ENCODE measurements at places on chromosomes 2 and 18.

GRCh38 chr18:8381821-8382459, 227.3 kb upstream of the RAB12 start:
- no peak for DNase-seq

- DNase-seq, result peak; percentile 47
These were observed 47.0 kb downstream of the IWS1 start for GRCh38 chr2:127479219-127479825.

DNA sequence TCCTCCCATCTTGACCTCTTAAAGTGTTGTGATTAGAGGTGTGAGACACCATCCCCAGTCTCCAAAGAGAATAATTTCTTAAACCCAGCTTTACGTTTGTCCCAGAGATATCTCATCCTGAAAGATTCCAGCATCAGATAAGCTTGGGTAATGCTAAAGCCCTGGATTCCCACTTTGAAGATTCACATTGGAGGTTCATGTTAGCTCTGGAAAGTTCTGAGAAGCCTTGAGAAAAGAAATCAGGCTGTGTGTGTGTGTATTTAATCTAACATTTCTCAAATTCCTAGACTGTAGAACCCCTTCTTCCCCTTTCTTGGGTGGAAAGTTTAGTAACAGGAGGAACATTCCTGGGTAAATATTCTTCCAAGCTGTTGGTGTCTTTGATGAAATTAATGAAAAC, 18.0 kb downstream of the ZNF532 start:
- no peak for DNase-seq

DNA sequence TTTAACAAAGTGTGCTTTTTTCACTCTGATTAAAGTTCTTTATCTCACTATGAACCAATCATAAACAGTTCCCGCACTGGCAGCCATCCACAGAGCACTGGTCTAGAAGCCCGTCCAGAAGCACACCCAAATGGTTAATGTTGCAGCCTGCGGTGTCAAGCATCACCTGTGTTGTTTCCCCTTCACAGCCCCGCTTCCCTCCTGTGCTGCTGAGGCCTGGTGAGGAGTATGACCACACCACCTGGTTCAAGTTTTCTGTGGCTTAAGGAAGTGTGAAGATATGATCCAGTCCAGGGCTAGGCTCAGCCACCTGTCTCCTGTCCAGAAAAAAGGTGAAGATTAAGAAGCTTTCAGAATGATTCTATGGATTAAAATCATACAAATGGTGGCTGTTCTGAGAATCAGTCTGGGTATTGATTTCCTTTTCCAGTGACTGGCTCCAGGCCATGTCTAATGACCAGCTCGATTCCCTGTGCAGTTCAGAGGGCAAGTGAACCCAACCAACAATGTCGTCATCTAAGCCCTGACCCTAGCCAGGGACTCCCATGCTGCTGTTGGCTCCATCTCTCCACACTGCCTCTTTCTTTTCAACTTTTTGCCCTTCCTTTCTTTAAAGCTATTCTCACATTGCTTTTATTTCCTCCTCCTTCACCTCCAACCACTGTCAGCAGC, 17.7 kb downstream of the SRSF7 start:
- no peak for DNase-seq

GRCh38 chr2:191037351-191037750, 23.4 kb upstream of the STAT1 start:
- DNase-seq, result no peak

DNA sequence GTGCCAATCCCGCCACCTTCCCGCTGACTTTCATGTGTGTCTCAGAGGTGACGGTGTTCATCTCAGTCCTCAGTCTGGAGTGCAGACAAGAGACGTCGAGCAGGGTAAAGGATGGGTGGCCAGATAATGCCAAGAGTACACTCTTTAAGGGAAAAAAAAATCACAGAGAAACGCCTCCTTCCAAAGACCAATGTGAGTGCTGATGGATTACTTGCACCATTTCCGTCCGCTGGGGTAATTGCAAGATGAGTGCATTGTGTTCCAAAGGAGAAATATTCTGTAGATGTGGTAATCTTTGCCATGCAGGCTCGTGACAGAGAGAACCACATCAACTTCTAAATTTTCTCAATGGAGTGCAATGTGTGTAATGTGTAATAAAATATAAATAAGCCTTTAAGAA, 81.0 kb downstream of the KLHL29 start:
- DNase-seq, result no peak

DNA sequence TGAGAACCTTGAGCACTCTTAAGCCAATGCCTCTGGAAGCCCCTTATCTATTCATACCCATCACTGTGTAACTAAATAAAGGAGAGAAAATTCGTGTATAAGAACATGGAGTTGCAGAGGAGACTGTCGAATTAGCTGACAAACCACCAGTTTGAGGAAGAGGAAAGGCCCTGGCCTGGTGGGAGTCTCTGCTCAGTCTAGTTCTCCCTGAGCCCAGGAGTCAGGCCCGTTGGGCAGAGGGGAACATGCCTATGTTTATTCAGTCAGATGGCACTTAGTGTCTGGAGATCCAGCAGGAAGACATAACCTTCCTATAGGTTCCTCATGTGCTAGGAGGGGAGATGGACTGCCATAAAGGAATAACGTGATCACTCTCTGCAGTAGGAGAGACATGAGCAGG, 60.3 kb downstream of the MGAT5 start:
- no peak for DNase-seq

GRCh38 chr2:190079160-190079559, 16.6 kb upstream of the MSTN start:
- DNase-seq, result no peak

DNA sequence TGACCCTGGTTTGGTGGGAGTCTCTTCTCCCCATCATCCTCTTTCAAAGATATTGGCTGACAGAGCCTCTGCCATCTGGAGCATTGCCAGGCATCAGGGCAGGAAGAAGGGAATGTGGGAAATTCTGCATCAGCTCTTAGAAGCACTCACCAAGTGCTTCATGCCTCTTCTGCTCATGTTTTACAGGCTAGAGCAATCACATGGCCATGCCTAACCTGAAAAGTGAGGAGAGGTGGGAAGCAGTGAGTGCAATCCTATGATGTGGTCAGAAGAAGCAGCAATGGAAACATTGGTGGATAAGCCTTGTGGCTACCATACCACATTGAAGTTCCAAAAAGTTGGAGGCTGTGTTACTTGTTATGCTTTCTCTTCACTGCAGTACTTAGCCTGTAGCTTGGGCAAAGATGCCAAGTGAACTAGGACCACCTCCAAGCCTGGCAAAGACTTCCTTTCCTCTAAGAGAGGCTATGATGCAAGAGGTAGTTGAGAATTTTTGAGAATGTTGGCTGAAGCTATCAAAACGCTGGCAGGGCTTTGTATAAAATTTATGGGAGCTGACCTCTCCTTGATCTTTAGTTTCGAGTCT, 64.1 kb downstream of the BCL2L11 start:
- no peak for DNase-seq

- DNase-seq, result no peak
These were observed 46.2 kb upstream of the NEDD4L start for GRCh38 chr18:57997820-57998219.

- DNase-seq, result no peak
These were observed 115.3 kb upstream of the FZD5 start for GRCh38 chr2:207885010-207885409.

GRCh38 chr18:39602131-39602530, 2036.5 kb upstream of the CELF4 start:
- no peak for DNase-seq

- no peak for DNase-seq
These were observed 248.1 kb upstream of the SALL3 start for GRCh38 chr18:78731398-78732032.

DNA sequence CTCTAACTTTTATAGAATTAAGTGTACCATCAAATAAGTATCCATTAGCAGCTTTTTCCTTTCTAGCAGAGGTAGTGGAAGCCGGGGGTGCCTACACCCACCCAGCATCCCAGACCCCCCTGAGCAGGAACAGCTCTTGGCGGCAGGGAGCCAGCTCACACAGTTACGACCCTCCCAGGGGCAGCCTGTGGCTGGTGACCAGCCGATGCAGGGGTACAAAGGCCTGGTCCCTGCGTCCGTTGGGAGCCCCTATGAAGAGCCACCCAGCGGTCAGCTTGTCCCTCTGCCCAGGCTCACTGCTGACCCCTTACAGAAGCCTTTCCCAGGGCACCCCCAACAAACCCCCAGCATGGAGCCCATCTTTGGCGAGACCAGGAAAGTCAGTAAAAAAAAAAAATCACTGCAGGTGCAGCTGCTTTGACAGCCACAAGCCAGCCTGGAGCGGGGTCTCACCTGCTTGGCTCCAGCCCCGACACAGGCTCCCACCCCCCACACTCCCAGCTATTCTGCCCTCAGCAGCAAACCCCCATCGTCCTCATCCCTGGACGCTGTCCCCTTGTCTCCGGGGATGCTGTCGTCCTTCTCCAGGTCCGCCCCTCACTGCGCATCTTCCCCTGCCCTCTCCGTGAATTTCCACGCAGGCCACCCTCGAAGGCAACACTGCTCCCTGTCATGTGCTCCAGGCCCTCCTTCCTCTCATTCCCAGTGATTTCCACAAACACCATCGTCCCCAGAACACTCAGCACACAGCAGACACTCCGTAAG, 43.1 kb downstream of the GPC1 start:
- DNase-seq, result no peak

GRCh38 chr2:138105358-138105757, 141.1 kb downstream of the HNMT start:
- no peak for DNase-seq

- DNase-seq, result peak; percentile 83
These were observed 10.3 kb downstream of the ITGA6 start for GRCh38 chr2:172437419-172438341.

DNA sequence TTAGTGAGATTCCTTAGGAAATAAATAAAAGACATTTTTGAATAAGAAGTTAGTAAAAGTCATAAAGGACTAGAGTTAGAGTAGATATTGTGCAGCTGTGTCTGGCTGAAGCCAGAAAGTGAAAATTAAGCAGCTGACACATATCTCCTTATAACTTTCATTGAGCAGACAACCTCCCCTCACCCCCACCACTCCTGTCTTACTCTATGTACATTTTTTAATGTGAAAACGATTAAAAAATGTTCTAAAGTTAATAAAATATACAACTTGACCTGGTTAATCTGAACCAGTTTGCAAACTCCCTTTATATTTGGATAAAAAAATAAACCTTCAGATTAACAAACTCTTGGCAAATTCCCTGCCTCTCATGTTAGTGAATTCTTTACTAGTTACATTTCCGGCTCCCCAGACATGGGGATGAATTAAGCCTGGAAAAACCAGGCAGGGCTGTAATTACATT, 462.8 kb downstream of the MEIS1 start:
- DNase-seq, result no peak

DNA sequence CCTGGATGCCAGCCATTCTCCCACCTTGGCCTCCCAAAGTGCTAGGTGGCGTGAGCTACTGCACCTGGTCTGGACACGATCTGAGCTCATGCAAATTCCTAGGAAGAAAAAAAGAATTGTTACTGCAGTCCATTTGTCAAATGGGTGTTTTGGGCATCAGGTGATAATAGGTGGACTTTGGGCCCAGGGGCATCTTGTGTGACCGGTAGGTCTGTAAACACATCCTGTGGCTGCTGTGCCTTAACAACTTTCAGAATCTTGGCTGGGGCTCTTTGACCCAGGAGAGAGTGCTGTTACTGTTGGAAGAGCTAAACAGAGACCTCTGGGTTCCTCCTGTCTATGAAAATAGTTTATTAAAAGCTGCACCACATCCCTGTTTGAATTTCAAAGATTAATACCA, 34.9 kb upstream of the TFCP2L1 start:
- DNase-seq, result no peak

DNA sequence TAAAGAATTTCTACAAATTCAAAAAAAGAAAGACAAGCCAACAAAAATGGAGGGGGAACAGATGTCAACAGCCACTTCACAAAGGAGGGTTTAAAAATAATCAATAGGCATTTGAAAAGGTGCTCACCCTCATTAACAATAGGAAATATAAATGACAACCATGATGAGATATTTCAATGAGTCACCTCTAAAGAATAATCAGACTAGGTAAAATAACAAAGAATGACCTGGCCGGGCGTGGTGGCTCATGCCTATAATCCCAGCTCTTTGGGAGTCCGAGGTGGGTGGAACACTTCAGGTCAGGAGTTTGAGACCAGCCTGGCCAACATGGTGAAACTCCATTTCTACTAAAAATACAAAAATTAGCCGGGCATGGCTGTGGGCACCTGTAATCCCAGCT, 133.6 kb downstream of the KCNE4 start:
- no peak for DNase-seq

- no peak for DNase-seq
These were observed 34.4 kb upstream of the AAK1 start for GRCh38 chr2:69677914-69678313.

DNA sequence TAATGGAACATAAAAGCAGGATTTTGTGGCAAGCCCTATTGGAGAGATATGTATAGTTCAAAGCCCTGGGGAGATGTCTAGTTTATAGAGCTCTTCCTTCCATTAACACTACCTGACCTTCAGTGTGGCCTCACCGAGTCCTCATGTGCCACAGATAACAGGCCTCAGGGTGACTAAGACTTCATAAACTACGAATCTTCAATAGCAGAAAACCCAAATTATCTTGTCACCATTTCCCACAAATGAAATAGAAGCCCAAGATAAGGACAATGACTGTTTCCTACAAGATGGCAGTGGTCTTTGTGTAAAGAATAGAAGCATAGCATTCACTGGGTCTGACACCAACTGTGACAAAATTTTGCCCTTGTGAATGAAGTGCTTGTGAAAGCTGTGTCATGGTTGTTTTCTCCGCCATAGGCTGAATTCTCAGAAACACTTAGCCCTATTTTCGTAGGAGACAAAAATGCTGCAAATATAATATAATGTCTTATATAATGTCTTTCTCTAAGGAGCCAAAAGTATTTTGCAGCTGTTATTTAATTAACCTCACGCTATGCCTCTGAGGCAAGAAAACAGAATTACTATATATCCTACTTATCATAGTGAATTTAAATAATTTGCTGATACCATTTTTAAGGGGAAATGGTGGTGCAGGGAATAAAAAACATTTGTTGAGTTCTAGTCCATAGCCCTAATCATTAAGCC, 136.7 kb upstream of the CWC22 start:
- DNase-seq, result no peak

DNA sequence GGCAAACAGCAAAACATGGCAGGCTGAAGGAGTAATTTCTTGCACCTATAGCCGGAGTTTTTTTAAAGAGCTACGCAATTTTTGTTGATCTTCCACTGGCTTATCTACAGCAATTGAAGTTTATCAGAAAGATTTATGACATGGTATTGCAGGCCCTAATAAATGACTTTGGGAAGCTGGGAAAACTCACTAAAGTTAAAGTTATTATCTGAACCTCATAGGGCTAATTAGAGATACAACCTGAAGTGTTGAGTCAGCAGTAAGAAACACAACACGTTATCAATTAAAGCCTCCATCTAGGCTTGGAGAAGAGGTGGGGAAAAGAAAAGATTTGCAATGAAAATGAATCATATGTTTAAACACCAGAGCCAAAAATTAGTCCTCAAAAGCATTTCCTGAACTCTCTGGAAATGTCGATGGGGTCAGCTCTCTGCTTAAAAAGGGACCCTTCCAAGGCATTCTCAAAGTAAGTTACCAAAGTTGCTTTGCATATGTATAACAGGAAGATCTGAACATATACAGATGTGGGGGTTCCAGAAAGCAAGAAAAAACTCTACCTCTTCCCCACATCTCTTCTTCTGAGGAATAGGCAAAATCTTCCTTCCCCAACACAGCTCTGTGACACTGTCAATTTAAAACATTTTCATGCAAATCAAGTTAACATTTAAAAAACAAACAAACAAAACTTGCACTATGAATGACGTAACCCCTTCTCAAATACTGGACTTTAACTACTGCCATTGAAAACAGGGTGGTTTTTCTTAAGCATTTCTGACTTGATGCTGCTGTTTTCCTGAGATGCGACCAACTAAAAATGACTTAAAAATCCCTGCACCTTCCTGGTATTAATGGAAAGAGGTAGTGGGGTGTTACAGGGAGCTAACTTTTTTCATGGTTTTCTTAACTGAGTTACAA, 915.6 kb downstream of the NRXN1 start:
- no peak for DNase-seq

- DNase-seq, result no peak
These were observed 419.7 kb downstream of the GALR1 start for GRCh38 chr18:77669331-77669730.

Measured in bone marrow (tissue), 2 donors.